Right lung (tissue), 10 donors: ENCODE measurements at places on chromosomes 16 and 17. TPM values are rescaled to one million over a fixed set of nuclear protein-coding genes. Genes with fewer than 3 reads are reported as not detected.

The CCL1 gene
- not detected for polyA plus RNA-seq

The MYH4 gene
- not detected for polyA plus RNA-seq

The SLFN13 gene
- 28.8 TPM for polyA plus RNA-seq

The NPIPA5 gene
- 32.3 TPM for polyA plus RNA-seq

- no peak for DNase-seq
Observed at GRCh38 chr16:47492428-47493377, 31.6 kb downstream of the PHKB start.

- no peak for DNase-seq
Observed at GRCh38 chr17:50778988-50779387, 11.7 kb upstream of the ANKRD40CL start.

DNA sequence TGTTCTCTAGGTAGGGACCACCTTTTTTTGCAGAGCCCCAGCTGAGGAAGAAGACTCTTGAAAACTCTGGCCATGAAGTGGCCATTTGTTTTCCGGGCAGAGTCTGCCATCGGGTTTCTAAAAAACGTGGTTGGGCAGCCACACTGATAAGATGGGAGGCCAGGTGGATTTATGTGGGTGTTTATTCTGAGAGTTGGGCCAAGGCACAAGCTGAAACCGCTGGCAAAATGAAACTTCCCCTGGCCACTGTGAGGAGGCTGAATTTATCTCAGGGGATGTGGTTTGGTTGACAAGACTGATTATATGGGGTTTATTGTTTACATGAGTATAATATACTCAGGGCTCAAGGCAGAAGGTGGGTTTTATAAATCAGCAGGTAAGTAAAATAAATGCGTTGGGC is 421.8 kb downstream of the UTP18 start:
- no peak for DNase-seq

DNA sequence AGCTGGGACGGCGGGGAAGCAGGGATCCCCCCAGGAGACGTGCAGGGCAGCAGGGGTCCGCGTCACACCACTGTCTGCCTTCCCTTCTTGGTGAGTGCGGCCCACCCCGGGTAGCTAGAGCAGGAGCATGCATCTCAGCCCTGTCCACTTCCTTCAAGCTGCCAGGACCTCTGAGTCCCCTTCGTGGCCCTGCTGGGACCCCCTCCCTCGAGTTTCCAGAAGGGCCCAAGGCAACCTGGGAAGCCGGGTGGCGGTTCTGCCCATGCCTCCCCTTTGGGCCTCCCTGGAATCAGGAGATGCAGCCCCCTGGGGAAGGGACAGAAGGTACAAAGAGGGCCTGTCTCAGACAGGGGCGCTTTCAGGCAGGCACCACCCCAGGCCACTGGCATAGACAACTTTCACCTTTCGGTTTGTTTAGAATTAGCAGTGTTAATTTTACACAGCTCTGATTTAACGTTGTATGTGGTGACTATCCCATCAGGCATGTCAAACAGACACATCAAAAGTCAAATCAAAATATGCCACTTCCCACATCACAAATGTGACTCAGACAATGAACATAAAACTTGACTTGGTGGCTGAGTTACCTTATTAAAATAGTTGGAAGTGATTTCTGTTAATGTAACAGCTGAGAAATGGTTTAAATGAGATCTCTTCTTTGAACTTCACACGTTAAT is 94.5 kb upstream of the METRNL start:
- no peak for DNase-seq

- DNase-seq, result no peak
Observed at GRCh38 chr16:17294856-17295255, 175.9 kb downstream of the XYLT1 start.

- DNase-seq, result no peak
Observed at GRCh38 chr17:4104506-4104905, 38.3 kb downstream of the ZZEF1 start.

GRCh38 chr16:85369741-85370528 is 243.2 kb upstream of the GSE1 start:
- DNase-seq, result no peak

- no peak for DNase-seq
Observed at GRCh38 chr17:9021992-9022572, 772 bp downstream of the NTN1 start.

- DNase-seq, result no peak
Observed at GRCh38 chr16:24876231-24876630, 30.5 kb downstream of the SLC5A11 start.

DNA sequence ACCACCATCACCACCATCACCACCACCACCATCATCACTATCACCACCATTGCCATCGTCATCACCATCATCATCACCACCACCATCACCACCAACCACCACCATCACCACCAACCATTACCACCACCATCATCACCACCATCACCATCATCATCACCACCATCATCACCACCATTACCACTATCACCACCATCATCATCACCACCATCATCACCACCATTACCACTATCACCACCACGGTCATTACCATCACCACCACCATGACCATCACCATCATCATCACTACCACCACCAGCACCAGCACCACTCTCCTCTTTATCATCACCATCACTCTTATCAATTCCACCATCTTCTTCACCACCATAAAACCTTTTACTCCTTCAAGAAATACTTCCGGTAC is 1.1 kb upstream of the TMEM114 start:
- DNase-seq, result no peak
